ENCODE measurements at places on chromosomes 2 and 18.

DNA sequence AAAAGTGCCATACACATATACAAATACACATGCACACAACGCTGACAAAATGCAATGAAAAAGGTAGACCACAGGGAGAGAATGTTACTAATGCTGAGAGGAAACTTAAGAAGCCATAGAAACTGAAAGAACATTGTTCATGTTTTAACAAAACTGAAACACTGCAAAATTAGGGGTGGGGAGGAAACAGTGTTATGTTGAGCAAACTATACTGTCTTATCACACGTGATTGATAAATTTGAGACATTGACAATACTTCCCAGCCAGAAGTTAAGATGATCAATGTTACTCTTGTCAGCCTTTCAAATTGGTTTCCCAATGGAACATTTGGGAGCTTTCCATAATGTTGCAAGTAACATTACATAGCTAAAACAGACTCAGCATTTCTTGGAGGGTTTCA lies 165.5 kb downstream of the L3MBTL4 start:
- no peak for DNase-seq

DNA sequence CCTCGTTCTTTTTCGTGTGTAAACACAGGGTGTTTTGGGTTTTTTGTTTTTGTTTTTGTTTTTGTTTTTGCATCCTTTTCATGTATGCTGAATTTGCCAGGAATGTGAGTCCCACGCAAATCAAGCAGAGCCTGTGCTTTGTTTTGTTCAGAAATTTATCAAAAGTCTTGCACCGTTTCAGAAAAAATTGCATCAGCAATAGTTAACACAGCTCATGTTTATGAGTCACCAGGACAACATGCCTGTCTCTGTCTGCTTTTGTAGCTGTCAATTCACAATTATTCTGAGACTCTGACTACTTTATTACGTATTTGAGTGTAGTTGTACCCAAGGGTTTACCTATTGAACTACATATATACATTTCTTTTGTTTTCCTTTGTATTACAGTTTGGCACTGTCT lies 38.3 kb downstream of the MRPL44 start:
- DNase-seq: no peak

DNA sequence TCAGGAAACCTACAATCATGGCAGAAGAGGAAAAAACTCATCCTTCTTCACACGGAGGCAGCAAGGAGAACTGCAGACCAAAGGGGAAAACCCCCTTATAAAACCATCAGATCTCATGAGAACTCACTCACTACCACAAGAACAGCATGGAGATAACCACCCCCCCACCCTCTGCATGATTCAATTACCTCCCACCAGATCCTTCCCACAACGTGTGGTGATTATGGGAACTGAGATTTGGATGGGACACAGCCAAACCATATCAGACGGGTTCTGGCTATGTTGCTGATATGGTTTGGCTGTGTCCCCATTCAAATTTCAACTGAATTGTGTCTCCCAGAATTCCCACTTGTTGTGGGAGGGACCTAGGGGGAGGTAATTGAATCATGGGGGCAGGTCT lies 28.7 kb upstream of the CCDC150 start:
- no peak for DNase-seq

- DNase-seq: no peak
Measured at GRCh38 chr2:88932686-88933085, 241.2 kb downstream of the RPIA start.

DNA sequence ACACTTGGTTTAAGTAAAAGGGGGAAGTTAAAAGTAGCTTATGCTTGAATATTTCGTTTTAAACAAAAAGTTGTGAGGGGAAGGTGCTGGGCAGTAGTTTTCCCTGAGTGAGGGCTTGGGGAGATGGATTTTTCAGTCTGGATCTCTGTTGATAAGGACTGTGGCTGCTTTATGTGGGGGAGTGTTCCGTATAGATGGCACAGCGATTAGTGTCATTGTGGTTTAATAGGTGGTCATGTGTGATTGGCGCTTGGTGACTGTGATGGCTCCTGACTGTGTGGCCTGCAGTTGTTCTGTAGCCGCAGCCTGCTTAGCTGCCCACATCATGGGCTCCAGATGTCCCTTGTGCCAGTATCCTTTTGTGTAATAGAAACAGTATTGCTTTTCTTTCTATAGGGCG lies 156.2 kb downstream of the WDSUB1 start:
- no peak for DNase-seq

GRCh38 chr2:129752686-129753085 lies 226.8 kb upstream of the RAB6C start:
- no peak for DNase-seq

DNA sequence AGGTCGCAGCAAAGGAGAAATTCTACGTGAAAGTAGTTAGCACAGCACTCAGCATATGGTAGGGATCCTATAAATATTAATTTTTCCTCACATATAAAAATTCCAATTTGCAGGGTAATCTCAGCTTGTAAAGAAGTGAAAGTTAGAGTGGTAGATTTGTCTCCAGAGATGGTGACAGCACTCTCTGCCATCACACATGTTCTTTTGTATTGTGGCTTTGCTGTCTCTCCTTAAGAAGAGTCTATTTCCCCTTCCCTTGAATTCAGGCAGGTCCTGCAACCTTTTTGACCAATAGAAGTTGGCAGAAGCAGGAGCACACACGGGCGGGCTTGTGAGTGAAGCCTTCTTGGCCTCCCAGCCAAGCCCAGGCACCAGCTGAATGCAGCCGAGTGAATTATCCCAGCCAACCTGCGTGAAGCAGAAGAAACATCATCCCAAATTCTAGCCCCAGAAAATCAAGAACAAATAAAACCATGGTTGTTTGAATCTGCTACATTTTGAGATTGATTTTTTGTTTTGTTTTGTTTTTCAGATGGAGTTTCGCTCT lies 107.8 kb upstream of the COPS8 start:
- no peak for DNase-seq

DNA sequence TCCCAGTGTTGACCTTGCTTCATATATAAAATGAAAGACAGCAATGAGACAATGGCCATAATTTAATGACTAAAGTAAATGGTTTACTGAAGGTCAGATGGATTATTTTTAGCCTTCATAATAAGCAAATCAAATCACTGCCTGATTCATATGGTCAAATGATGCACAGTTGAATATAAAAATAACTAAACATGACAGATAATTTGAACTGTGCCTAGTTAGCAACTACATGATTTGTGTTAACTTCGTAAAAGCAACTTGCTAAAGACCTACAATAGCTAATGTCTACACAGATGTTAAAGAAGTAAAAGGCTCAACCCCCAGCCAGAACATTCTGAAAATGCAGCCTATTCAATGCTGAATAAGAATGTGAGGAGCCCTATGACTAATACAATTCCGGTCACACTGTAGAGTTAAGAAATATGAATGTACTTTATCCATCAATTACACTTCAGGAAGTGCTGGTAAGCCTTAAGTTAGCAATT lies 590.8 kb upstream of the CDH2 start:
- no peak for DNase-seq

DNA sequence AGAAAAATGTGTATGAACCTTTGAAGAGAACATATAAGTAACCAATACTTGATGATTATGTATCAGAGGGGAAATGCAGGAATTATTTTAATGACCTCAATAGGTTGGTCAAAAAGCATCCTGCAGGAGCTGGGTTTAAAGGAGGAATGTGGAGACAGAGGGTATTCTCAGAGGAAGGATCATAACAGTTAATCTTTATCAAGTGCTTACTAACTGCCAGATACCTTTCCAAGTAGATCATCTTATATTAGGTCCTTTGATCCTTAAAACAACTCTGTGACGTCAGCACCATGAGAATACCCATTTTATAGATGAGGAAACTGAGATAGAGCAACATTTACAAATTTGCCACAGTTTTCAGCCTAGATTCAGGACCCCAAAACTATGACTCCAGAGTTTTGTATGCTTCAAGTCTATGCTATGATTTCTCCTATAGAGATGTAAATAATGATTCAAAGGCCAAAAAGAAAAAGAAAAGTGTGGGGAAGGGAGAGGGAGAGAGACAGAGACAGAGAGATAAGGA lies 3.0 kb downstream of the RFTN2 start:
- no peak for DNase-seq

DNA sequence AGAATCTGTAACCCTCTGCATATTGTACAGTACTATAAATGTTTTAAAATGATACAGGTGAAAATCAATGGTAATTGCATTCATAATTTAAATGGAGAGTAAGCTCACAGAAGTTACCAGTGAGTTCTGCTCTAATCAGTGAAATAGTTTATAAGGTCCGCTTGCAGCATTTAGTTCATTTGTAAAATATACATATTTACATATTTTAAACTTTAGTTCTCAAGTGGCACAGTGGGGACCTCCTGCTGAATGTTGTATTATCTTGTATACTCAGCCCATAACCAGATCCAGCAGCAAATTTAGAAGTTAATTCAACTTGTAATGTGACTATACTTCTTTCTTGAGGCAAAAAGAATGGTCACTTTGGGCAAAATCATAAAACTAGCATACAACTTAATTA lies 41.7 kb upstream of the TBR1 start:
- DNase-seq: no peak

GRCh38 chr2:67848551-67849285 lies 214.1 kb downstream of the C1D start:
- no peak for DNase-seq

GRCh38 chr2:129396980-129397599 lies 582.4 kb upstream of the RAB6C start:
- no peak for DNase-seq

GRCh38 chr18:50734886-50735285 lies 84.9 kb downstream of the MRO start:
- DNase-seq: no peak

- DNase-seq: no peak
Measured at GRCh38 chr18:56992777-56993176, 154.1 kb upstream of the BOD1L2 start.

DNA sequence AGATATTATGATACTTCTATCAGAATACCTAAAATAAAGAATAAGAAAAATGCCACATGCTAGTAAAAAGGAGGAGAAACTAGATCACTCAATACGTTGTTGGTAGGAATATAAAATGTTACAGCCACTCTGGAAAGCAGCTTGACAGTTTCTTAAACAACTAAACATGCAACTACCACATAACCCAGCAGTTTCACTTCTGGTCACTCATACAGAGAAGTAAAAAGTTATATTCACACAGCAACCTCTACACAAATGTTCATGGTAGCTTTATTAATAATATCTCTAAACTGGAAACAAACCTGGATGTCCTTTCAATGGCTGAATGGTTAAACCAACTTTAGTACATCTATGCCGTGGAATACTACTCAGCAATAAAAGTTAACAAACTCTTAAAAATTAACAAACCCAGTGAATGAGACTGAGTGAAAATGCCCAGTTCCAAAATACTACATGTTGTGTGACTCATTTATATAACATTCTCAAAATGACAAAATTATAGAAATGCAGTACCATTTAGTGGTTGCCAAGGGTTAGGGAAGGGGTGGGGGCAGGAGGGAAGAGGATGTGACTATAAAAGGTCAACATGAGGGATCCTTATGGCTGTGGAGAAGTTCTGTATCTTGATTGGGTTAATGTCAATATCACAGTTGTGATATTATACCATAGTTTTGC lies 124.1 kb downstream of the MMADHC start:
- no peak for DNase-seq

GRCh38 chr18:26159353-26159752 lies 25.7 kb downstream of the PSMA8 start:
- DNase-seq: no peak

- no peak for DNase-seq
Measured at GRCh38 chr2:223560749-223561435, 41.3 kb downstream of the SCG2 start.

- DNase-seq: no peak
Measured at GRCh38 chr2:176496761-176497160, 227.5 kb downstream of the MTX2 start.

DNA sequence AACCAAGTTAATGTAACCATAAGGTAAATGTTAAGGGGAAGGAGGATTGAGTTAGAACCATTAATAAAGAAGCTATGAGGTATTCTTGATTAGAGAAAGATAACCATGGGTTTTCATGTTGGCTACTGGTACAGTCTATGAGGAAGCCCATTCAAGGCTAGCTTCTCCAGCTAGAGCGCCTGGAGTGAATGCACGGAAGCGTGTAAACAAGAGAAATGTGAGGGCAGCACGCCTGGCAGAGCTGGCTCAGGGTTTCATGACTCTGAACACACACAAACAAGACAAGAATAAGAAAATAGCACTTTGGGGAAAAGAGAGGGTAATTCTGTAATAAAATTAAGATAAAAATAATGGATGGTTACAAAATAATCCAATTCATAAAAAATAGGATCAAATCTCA lies 255.3 kb downstream of the PDE11A start:
- DNase-seq: no peak

- no peak for DNase-seq
Measured at GRCh38 chr18:72940986-72941385, 73.2 kb upstream of the NETO1 start.

DNA sequence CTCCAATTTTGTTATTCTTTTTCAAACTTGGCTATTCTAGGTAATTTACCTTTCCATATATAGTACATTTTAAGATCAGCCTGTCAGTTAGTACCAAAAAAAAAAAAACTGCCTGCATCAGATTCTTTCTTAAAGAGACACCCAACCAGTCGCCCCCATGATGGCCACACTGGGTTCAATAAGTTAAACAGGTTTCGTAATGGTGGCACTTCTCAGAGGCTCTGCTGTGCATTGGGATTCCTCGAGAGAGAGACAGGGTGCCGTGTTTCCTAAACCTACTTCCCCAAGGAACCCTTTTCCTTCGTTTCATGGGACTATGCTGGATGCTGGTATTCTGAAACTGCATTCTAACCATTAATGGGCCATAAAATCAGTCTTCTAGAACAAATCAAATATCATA lies 37.4 kb downstream of the MYO7B start:
- no peak for DNase-seq

GRCh38 chr2:172836347-172836821 lies 100.7 kb downstream of the RAPGEF4 start:
- no peak for DNase-seq

GRCh38 chr2:205405752-205406151 lies 276.5 kb upstream of the NRP2 start:
- no peak for DNase-seq

DNA sequence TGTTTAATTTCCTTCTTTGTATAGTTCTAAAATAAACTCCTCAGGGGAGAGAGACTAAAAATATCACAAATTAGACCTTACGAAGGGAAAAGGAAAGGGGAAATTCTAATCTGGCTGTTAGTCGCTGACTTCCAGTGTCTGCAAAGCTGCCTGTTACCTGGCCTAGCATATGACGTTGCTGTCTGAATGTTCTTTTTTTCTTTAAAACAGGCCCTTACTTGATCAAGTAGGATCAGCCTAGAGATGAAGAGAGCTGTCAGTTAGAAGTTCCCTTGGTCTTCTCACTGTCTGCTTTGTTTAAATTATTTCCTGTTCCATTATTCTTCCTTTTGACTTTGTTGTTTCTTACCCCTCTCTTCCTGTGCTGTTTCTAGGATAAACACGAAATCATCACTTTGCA lies 11.2 kb downstream of the NCK2 start:
- no peak for DNase-seq

DNA sequence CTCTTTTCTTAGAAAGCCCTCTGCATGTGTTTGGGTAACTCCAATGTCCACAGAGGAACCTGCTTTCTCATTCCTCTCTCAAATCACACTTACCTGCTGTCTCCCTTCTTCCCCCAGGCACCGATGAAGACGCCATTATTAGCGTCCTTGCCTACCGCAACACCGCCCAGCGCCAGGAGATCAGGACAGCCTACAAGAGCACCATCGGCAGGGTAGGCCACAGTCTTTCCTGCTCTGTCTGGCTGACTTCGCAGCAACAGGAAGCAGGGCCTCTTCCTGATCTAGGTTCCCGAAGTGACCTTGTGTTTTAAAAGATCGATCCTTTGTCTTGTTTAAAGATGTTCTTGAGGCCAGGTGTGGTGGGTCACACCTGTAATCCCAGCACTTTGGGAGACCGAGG lies 25.0 kb upstream of the GMCL1 start:
- DNase-seq: no peak
